ENCODE measurements at places on chromosomes 6 and 20.

DNA sequence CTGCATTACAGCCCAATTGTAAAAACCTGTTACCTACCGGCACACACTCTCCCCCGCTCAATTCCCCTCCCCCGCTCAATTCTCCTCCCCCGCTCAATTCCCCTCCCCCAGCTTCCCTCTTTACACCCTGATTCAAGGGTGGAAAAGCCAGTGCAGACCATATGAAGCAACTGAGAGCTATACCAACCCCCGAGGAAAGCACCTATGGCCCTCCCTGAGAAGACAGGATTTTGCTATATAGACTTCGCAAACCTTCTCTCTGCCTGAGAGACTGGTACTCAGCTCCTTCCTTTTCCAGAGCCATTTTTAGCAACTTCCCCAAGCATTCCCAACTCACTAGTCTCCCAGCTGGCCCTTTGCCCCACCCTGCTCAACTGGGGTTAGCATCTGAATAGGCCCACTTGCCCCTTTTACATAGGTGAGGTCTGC is 7.6 kb downstream of the GNAS-AS1 start:
- no peak for DNase-seq

- no peak for DNase-seq
These were observed 12.3 kb downstream of the CST5 start for GRCh38 chr20:23867152-23867776.

- DNase-seq = no peak
These were observed 82.9 kb upstream of the SCAF8 start for GRCh38 chr6:154650351-154650750.

DNA sequence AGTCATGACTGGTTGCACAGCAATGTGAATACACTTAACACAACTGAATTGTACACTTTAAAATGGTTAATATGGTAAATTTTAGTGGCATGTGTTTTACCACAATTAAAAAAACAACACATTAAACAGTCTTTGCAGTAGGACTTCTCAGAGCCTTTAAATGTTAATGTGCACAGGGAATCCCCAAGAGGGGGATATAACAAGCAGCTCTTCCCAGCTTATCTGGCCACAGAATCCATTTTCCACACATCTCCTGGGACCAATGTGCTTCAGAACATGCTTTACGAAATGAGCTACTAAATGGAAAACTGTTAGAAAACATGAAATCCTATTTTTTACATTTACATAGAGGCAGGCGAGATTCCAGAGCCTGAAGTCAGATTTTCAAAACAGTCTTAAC is 44.4 kb downstream of the FYN start:
- DNase-seq = no peak

GRCh38 chr6:7261852-7262461 is 51.0 kb downstream of the SSR1 start:
- no peak for DNase-seq

GRCh38 chr6:13364842-13365241 is 36.5 kb upstream of the TBC1D7 start:
- DNase-seq = no peak

DNA sequence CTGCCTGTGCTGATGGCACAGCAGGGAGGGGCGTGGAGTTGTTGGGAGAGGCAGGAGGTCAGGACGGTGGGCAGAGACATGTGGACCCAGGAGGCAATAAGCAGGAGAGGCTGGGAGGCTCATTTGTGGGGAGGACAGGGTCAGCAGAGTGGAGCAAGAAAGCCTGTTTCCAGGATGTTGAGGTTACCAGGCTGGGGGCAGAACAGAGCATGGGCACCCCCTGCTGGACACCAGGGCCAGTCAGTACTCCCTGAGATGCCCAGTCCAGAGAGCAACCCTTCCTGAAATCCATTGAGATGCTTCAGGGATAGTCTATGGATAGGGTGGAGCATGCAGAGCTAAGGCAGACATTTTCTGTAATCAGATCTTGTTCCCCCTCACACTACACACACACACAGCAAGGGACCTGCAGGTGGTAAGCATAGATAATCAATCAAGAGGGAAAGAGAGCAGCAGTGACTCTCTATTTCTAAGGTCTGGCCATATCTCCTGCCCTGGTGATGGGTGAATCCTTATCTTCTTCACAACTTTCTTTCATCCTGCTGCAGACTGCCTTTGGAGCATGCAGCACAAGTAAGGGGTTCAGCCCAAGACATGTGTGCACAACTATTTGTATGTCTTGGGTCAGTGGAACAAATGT is 41.7 kb downstream of the MOCS1 start:
- DNase-seq = peak; percentile 21

- no peak for DNase-seq
These were observed at the start of gene ITPA for GRCh38 chr20:3209257-3209945. Gene ITPA, plus strand, starts transcription at chr20:3209498. Its CDS starts 54 bp downstream, at chr20:3209552.

- no peak for DNase-seq
These were observed 4.3 kb downstream of the RAB32 start for GRCh38 chr6:146547889-146548288.

- DNase-seq = no peak
These were observed 52.4 kb upstream of the EIF2S2 start for GRCh38 chr20:34164381-34164984.

DNA sequence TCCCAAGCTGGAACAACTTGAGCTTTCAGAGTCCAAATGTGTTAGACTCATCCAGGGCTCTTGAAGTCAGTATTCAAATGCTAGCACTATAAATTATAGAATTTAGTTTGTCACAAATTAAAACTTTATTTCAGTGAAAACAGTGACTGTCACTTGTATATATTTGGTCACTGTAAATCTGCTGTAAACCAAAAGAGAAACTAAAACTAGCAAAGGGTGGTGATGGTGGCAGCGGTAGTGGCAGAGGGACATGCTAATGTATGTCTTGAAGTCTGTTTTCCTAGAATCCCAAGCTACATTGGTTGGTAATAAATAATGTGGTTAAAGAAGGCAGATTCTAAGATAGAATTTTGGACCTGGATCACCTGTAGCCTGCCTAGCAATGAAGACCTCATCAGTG is 140.4 kb upstream of the CENPW start:
- no peak for DNase-seq

GRCh38 chr20:725491-725890 is 42.8 kb downstream of the SLC52A3 start:
- DNase-seq = no peak

DNA sequence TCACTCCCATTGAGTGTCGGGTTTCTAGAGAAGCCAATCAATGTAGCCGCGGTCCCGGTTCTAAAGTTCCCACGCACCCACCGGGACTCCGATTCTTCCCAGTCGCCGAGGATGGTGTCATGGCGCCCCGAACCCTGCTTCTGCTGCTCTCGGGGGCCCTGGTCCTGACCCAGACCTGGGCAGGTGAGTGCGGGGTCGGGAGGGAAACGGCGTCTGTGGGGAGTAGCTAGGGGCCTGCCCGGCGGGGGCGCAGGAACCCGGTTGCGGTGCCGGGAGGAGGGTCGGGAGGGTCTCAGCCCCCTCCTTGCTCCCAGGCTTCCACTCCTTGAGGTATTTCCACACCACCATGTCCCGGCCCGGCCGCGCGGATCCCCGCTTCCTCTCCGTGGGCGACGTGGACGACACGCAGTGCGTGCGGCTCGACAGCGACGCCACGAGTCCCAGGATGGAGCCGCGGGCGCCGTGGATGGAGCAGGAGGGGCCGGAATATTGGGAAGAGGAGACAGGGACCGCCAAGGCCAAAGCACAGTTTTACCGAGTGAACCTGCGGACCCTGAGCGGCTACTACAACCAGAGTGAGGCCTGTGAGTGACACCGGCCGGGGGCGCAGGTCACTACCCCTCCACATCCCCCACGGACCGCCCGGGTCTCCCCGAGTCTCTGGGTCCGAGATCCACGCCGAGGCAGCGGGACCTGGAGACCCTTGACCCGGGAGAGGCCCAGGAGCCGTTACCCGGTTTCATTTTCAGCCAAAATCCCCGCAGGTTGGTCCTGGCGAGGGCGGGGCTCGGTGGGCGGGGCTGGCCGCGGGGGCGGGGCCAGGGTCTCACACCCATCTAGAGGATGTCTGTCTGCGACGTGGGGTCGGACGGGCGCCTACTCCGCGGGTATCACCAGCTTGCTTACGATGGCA is 35.2 kb upstream of the HLA-G start:
- no peak for DNase-seq

DNA sequence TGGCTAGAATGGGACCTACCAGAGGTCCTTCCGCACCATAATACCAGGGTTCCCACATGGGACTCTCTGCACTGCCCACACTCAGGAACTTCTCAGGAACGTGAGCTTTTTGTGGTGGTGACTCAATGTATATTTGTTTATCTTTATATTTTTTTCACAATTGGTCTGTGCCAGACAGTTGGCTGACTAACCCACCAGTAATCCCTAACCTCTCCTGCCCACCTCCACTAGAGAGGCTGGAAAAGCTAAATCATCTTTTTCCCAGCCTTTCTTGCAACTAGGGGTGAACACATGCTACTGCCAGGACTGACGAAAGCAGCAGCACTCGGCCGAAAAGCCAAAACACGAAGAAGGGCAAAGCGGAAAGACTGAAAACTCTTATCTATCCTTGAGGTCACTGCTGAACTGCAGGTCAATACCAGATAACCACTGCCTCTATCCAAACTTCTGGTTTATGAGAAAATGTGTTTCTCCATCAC is 112.9 kb downstream of the TRERF1 start:
- peak; percentile 84 for DNase-seq

GRCh38 chr6:118812970-118813369 is 81.0 kb upstream of the ASF1A start:
- DNase-seq = no peak

- no peak for DNase-seq
These were observed 220.8 kb upstream of the FOXA2 start for GRCh38 chr20:22805219-22805618.

DNA sequence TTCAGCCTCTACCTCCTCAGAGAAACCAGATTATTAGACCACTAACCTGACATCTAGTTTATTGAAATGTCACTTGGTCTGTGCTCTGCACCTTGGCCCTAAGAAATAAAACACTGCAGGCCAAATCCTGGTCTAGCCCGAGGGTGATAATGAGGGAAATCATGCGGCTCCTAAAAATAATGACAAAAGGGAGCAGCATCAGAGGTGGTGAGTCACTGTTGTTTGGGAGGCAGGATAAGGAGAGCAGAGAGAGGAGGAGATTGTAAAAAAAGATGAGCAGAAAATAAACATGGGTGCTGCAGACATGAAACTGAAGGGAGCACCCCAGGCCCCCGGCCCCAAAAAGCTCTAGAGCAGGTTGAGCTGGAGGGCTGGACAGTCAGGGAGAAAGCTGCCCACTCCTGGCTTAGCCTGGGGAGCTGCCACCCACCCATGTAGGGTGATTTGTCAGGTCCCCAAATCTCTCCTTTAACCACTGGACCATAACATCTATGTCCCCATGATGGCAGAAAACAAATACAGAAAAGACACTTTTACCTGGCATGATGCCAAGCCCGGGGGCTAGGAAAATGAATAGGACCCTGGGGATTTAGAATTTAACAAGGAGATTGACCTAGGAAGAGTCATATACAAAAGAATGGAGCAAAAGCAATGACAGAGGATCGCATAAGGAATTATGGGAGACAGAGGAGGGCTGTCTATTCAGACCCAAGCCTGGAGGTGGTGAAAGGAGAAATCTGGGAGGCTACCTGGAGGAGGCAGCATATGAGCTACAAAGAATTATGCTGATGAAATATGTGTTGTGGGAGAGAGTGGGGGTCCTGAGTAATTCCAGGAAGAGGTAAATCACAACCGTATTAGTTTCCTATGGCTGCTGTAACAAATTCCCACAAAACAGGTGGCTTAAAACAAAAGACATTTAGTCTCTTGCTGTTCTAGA is 103.7 kb downstream of the SNAP25 start:
- DNase-seq = peak; percentile 58

GRCh38 chr6:132537977-132538376 is at the start of gene TAAR9:
Gene TAAR9, plus strand, starts transcription at chr6:132538277. Its CDS starts 13 bp downstream, at chr6:132538290.
- no peak for DNase-seq

- DNase-seq = no peak
These were observed 306.3 kb downstream of the PHF3 start for GRCh38 chr6:63941747-63942470.

DNA sequence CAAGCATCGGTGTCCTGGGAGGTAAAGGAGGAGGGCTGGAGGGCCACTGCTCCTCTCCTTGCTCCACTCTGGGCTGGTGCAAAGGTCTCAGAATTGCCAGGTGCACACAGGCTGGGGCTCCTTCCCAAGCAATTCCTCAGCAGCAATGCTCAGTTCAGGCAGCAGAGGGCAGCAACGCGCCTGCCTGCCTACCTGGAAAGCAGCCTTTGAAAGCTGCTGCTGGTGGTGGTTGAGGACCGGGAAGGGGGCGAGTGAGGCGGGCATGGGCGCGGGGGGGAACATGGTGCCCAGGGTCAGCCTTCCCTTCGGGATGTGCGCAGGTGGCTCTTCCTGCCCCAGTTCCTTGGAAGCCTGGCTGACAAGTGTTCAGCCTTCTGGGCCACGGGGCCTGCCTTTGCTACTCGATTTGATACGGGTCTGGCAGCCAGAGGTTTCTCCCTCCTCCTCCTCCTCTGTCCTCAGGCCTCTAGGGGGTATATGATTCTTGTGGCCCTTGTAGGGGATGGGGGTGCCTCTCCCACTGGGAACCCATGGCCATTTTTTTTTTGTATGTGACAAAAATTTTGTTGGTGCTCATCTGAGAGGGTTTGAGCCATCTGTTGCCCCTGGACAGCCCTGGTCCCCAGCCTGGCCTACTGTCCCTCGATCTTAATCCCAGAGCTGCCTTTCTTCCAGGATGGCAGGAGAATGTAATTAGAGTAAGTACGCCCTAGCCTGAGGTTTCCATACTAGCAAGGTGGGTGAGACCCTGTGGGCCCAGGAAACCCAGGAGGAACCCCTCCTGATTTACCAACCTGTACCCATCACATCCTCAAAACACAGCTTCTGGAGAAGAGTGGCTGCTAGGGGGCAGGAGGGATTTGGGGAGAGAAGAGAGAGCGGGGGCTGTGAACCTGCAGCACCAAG is 20.1 kb downstream of the MRPS18A start:
- peak; percentile 64 for DNase-seq

GRCh38 chr6:25950297-25950696 is 12.3 kb upstream of the TRIM38 start:
- DNase-seq = no peak

- DNase-seq = no peak
These were observed 510 bp downstream of the NDRG3 start for GRCh38 chr20:36745234-36745926.

- no peak for DNase-seq
These were observed 134.3 kb upstream of the B3GAT2 start for GRCh38 chr6:71091167-71091566.

- DNase-seq = no peak
These were observed 735.7 kb downstream of the QKI start for GRCh38 chr6:164150232-164150631.

- DNase-seq = no peak
These were observed 55.4 kb downstream of the ANKRD60 start for GRCh38 chr20:58173091-58173490.

GRCh38 chr6:1382883-1383728 is 6.3 kb upstream of the FOXF2 start:
- no peak for DNase-seq

- peak; percentile 19 for DNase-seq
These were observed 9.3 kb downstream of the TRAPPC3L start for GRCh38 chr6:116536216-116536621.

DNA sequence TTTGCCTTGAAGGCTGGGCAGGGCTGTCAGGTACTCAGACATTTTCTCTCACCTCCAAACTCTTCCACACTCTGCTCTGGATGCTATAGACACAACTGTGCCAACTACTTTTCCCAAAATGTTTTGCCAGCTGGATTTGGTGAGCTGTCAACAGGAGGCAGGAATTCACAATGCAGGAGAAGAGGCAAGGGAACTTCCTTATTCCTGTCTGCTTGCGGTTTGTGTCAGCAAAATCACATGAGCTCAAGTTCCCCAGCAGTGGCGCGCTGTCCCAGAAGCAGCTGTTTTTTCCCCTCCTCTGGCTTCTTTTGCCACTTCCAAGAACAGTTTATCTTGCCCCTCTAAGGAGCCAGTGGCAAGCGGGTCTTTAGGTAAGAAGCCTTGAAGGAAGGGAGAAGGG is 608.2 kb downstream of the PRKN start:
- no peak for DNase-seq

- DNase-seq = no peak
These were observed 9.4 kb downstream of the CEP162 start for GRCh38 chr6:84218091-84218490.
